Stimulated activated CD4-positive, alpha-beta T cell treated with anti-CD3 and anti-CD28 coated beads, Interleukin-2, amount 100 ng/mL, for 4 hours (primary cell): ENCODE measurements at places on chromosomes 11 and 22.

DNA sequence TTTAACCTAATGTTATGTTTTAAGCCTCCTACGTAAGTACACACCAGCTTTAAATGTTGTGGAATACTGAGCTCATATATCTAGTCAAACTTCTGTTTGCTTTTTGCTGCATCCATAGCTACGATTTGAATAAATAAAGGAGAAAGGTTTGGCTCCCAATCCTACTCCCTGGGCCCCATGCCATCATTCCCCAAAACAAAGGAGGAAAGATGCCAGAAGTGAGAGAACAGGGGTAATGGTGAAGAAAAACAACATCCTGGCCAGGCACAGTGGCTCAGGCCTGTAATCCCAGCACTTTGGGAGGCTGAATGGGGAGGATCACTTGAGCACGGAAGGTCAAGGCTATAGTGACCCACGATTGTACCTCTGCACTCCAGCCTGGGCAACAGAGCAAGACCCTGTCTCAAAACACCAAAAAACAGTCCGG is 26.5 kb downstream of the SCGB1A1 start:
- no peak for DNase-seq

- DNase-seq: no peak
Observed at GRCh38 chr11:55942785-55943392, 6.7 kb upstream of the OR5I1 start.

DNA sequence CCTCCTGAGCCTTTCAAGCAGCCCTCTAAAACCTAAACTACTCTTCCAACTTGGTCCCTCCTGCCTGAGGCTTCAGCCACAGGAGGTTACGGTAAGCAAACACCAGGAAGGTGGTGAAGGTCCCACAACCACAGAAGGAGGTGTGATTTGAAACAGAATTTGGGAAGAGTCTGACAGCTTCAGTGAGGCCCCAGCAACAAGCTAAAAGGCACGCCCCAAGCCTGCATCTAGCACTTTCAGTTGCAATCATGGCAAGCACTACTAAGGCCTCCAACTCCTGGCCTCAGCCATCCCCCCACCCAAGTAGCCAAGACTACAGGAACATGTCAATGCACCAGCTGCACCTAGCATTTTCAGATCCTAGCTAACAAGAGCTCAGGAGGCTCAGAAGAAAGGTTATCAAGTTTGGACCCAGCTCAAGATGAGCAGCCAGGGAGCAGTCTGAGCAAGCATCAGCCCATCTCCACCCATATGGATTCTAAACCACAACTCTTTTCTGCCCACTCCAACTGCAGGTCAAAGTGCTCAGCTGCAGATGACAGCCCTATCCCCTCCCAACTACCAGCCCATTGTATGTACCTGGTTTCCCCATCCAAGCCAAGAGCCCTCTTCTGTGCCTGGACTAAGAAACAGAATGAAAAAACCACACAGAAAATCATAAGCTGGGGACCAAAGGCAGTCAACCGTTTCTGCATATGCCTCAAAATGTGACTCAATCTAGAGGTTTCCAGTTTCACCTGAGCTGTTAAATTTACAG is 10.4 kb upstream of the AHNAK start:
- no peak for DNase-seq

GRCh38 chr11:44690651-44691050 is 36.1 kb upstream of the TSPAN18 start:
- no peak for DNase-seq

- no peak for DNase-seq
Observed at GRCh38 chr11:57978686-57979531, 44.8 kb upstream of the OR9Q1 start.

- DNase-seq: no peak
Observed at GRCh38 chr11:2444821-2445745, at the start of gene KCNQ1. KCNQ1 (plus strand) TSS chr11:2445008; CDS start chr11:2445099, 91 bp downstream.

DNA sequence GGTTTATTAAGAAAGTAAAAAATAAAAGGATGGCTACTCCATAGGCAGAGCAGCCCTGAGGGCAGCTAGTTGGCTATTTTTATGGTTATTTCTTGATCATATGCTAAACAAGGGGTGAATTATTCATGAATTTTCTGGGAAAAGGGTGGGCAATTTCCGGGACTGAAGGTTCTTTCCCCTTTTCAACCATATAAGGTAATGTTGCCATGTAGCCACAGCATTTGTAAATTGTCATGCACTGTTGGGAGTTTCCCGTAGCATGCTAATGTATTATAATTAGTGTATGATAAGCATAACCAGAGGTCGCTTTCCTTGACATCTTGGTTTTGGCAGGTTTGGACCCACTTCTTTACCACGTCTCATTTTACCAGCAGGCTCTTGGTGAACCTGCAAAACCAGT is 610.4 kb upstream of the B3GAT1 start:
- DNase-seq: no peak

DNA sequence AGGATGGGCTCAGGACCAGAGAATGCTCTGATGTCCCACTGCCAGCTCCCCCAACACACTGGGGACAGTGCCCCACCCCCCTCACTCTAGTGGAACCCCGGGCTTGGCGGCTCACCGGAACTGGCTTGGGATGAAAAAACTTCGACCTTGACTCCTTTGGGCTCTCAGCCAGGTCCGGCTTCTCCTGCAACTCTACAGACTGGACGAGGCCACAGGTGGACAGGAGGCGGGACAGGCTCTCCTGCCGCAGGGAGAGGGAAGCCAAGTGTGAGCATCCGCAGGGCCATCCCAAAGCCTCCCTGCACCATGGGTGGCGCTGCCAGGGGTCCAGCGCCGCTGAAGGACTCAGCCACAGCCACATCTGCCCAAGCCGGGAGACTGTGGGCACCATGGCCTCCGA is 3.7 kb downstream of the RRP7A start:
- DNase-seq: no peak
